ENCODE measurements at places on chromosomes 13 and 19. TPM values are rescaled to one million over a fixed set of nuclear protein-coding genes. Genes with fewer than 3 reads are reported as not detected.

Gene UPK1A
- total RNA-seq = 0.91 TPM

GRCh38 chr19:51462276-51462675, 4.0 kb upstream of the SIGLEC8 start:
- H3K4me1 ChIP-seq = no peaks in the 10 kb centered on the region
- no peak for DNase-seq
- H3K4me3 ChIP-seq = no peak overlapping the region
- no peaks in the 10 kb centered on the region for H3K36me3 ChIP-seq
- H3K27me3 ChIP-seq = no peaks in the 10 kb centered on the region

DNA sequence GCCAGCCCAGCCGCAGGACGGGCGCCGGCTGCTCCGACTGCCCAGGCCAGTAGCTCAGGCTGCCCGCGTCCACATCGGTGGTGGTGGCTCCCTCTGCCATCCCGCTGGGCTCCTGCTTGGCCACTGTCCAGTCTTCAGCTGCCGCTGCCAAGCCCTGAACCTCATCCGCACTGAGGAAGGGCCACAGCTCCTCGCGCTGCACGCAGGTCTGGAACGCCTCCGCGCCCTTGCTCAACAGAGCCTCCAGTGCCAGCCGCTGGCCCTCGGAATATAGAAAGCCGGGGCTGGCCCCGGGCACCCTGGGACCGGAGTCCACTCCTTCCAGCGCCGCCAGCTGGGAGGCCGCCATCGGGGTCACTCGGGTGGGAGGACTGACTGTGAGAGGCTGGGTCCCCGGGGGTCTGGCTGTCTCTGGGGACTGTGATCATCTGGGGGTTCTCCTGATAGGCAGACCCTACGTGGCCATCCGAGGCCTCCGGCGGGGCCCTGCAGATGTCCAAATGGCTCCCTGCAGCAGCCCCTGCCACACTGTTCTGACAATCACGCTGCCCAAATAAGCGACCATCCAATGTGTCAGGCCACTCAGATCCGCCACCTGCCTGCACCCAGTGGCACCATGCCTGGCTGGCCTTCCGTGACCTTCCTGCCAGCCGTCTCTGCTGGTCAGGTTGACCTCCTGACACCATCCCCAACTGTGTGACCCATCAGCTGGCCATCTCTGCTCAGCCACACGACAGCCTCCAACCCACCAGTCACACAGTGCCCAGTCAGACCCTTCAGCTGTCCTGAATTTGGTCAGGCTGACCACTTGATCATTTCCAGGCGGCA, 1.6 kb downstream of the FAM83E start:
- H3K4me3 ChIP-seq = no peak overlapping the region
- no peaks in the 10 kb centered on the region for H3K36me3 ChIP-seq
- no peak overlapping the region for H3K27ac ChIP-seq
- H3K4me1 ChIP-seq = peaks cover 9% of the 10 kb centered on the region

DNA sequence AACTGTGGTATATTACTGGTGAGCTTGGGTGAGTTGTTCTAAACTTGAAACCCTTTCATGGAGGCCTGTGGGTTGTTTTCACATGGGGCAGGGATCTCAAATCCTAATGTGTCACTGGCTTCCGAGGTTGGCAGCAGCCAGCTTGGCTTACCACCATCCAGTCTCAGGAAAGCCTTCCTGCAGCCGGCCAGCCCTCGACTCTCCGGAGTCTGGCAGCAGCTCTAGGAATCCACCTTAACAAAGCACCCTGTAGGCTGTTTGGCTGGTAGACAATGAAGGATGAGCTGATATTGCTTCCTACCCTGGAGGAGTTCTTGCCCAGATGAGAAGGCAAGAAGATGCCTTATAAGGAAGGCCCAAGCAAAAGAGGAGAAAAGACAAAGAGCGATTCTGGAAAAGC, 188.3 kb downstream of the KLF12 start:
- H3K27me3 ChIP-seq = no peaks in the 10 kb centered on the region
- no peaks in the 10 kb centered on the region for H3K4me1 ChIP-seq
- H3K4me3 ChIP-seq = no peak overlapping the region

Gene CEACAM20
- total RNA-seq = 2.9 TPM

GRCh38 chr19:4547303-4548237, 7.7 kb upstream of the LRG1 start:
- no peaks in the 10 kb centered on the region for H3K36me3 ChIP-seq
- H3K27me3 ChIP-seq = no peaks in the 10 kb centered on the region
- no peaks in the 10 kb centered on the region for H3K4me1 ChIP-seq
- no peak overlapping the region for H3K27ac ChIP-seq

DNA sequence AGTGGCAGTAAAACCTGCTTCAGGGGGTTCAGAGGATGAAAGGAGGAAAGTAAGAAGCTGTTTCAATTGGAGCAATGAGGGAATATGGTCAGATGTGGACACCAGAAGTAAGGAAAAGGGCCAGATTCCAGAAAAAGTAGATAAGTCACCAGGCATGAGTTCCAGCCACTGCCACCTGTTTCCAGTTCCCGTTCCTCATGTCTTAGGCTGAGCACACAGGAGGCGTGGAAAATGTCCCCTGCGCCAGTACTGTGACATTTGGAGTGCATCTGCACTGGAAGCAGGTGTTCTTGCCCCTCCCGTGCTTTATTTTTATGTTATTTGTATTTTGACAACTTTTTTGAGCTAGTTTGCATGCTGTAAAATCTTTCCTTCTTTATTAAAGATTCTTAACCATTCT, 25.3 kb downstream of the LMO7 start:
- no peak for DNase-seq
- H3K36me3 ChIP-seq = no peaks in the 10 kb centered on the region
- H3K4me3 ChIP-seq = no peak overlapping the region
- H3K27ac ChIP-seq = no peak overlapping the region
- no peaks in the 10 kb centered on the region for H3K27me3 ChIP-seq

- H3K27ac ChIP-seq = no peak overlapping the region
- H3K36me3 ChIP-seq = no peaks in the 10 kb centered on the region
- H3K4me3 ChIP-seq = no peak overlapping the region
- H3K27me3 ChIP-seq = no peaks in the 10 kb centered on the region
- DNase-seq = no peak
Measured at GRCh38 chr19:46180701-46181387, 32.8 kb downstream of the IGFL2 start.

DNA sequence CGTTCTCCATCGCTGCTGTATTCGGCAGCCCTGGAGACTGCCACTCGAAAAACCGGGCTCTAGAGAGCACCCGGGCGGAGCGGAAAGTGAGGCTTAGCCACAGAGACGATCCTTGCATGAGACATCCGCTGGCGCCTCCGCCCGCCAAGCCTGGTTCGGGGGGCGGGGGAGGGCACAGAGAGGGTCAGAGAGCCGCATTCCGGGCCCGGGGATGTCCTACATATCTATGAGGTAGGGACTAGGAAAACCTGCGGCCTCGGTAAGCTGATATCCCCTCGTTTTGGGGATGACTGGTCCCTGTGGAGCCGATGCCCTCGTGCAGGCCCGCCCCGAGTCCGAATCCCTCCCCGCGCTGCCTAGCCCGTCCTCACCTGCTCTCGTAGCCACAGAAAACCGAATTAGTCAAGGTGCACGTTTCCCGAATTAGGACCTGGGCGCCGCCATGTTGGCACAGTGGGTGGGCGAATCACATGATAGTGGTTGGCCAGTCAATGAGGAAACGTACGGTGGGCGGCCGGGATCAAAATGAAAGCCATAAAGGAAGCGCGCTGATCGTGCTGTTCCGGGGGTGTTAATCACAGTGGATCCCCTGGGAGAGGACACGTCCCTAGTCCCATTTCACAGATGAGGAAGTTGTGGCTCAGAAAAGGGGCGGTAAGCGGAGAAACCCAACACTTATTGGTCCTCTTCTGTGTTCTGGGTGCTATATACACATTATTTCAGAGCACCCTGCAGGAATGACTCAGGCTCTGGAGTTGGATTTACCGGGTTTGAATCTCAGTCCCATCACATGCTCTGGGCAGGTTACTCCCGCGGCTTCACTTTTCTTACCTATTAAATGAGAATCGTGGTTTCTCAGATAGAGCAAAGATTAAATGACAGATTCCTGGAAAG, at the start of gene TRMT1:
TSS of gene TRMT1 (minus strand) at position 459 of the 894 bp plus-strand sequence. CDS start at position 118, 341 bp downstream.
- H3K27ac ChIP-seq = peak within 1 kb of the TSS; percentile 61
- peak; percentile 92 for DNase-seq
- no peaks in the 10 kb centered on the region for H3K27me3 ChIP-seq

Gene MCF2L
- total RNA-seq = 88.4 TPM

DNA sequence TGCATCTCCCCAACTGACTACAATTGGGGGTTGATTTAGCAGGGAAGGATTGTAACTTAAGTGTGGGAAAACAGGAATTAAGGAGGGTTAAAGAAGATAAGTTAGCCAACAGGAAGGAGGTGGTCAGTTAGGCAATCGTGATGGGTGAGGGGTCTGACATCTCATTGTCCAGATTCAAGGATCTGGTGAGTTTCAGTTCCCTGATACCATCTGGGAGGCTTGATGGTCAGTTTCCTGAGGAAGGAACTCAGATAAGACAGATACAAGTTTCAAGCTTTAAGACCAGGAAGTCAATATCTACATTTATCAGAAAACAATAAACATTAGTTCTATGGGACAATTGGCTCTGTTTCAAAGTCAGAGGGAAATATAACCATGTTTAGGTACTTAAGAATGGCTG, 601.8 kb downstream of the SLITRK6 start:
- no peaks in the 10 kb centered on the region for H3K36me3 ChIP-seq
- no peak for DNase-seq
- no peaks in the 10 kb centered on the region for H3K4me1 ChIP-seq
- H3K4me3 ChIP-seq = no peak overlapping the region

GRCh38 chr19:38251564-38252051, 4.6 kb downstream of the PPP1R14A start:
- no peaks in the 10 kb centered on the region for H3K27me3 ChIP-seq
- H3K4me3 ChIP-seq = peak overlapping the region; percentile 23
- peak; percentile 57 for DNase-seq
- H3K27ac ChIP-seq = peak overlapping the region; percentile 92
- H3K36me3 ChIP-seq = no peaks in the 10 kb centered on the region

Gene SHANK1
- not detected for total RNA-seq

Gene SIGLECL1
- total RNA-seq = not detected

Gene OR7C1
- not detected for total RNA-seq

Gene IRGC
- total RNA-seq = not detected

DNA sequence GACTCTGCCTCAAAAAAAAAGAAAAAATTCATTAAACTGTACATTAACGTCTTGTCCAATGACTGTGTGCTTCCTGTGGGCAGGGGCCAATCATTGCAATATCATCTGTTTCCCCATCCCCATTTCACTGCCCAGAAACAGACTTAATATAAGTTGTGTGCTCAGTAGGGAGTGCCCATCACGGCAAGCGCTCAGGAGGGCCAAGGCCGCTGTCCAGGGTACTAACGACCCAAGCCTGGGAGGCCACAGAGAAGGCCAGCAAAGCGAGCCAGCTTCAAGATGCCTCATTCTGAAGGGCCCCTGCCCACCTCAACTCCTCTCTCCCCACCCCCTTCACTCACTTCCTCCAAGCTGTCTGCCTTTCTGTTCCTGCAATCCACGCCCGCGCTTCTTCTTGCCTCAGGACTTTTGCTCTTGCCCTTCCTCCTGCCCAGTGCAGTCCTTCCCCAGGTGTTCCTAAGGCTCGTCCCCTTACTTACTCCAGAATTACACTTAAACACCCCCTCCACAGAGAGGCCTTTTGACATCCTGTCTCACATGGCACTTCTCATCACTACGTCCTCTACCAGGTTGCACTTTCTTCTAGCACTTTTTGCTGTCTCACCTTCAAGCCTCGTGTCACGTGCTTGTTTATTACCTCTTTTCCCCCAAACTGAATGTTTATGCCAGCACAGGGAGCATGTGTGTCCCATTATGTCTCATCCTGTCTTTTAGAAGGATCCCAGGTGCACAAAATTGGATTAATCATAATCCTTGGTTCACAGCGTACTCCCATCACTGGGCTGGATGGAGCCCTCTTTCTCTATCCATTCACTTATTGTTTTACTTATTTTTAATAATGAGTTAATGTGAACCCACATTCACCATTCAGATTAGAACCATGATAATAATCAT, 11.3 kb upstream of the POU2F2 start:
- no peaks in the 10 kb centered on the region for H3K27me3 ChIP-seq
- no peaks in the 10 kb centered on the region for H3K36me3 ChIP-seq
- H3K4me1 ChIP-seq = no peaks in the 10 kb centered on the region
- H3K4me3 ChIP-seq = no peak overlapping the region

- peak; percentile 80 for DNase-seq
- H3K36me3 ChIP-seq = no peaks in the 10 kb centered on the region
- H3K4me1 ChIP-seq = no peaks in the 10 kb centered on the region
- no peaks in the 10 kb centered on the region for H3K27me3 ChIP-seq
Measured at GRCh38 chr19:18419195-18419698, at the start of gene SSBP4. SSBP4 (plus strand) TSS chr19:18419398; CDS start chr19:18419649, 251 bp downstream.

DNA sequence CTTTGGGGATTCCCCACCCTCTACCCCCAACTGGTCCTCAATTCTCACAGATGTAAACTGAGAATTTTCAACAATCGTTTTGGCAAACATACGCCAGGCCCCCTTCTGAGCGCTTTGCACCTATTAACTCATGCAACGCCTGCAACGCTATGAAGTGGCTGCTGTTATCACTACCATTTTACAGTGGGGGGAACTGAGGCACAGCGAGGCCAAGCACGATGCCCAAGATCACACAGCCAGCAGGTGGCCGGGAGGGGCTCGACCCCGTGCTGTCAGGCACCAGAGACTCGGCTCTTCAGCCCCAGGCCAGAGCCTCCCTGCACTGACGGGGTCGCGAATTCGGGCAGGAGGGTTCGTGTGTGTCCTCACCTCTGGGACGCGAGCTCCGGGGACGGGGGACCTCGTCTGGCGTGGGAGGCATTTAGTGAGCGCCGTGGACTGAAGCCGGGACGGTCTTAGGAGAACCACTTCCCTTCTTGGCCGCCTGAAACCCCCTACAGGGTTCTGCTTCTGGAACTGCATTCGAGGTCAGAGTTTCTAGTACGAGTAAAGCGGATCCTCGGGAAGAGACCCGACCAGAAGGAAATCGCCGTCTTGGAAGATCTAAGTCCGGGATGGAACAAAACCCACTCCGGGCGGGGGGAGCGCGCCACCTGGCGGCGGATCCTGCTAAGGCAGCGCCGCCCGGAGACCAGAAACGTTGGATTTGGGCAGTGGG, 21.0 kb downstream of the ZNF114 start:
- H3K36me3 ChIP-seq = no peaks in the 10 kb centered on the region
- H3K27me3 ChIP-seq = no peaks in the 10 kb centered on the region

DNA sequence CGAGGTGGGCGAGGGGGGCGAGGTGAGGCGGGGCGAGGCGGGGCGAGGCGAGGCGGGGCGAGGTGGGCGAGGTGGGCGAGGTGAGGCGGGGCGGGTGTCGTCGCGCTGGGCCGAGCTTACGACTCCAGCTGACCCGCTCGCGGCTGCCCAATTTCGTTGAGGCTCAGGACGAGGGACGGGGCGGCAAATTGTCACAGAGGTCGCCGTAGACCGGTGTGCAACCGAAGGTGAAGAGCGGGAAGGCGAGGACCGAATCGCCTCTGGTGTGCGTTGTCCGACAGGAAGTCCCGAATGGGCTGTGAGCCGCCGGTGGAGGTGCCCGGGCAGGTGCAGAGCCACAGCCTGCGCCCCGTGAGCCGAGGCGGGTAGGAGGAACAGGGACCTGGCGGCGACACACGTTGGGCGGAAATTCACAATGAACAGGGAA, at the start of gene LACC1:
TSS of gene LACC1 (plus strand) at position 150 of the 427 bp plus-strand sequence. CDS start 1,082 bp downstream, outside the sequence.
- no peaks in the 10 kb centered on the region for H3K27me3 ChIP-seq
- no peaks in the 10 kb centered on the region for H3K4me1 ChIP-seq
- H3K27ac ChIP-seq = peak within 1 kb of the TSS; percentile 95
- H3K4me3 ChIP-seq = peak within 1 kb of the TSS; percentile 76

- no peaks in the 10 kb centered on the region for H3K4me1 ChIP-seq
- DNase-seq = no peak
- H3K27me3 ChIP-seq = no peaks in the 10 kb centered on the region
- H3K4me3 ChIP-seq = no peak overlapping the region
- H3K36me3 ChIP-seq = no peaks in the 10 kb centered on the region
Measured at GRCh38 chr19:4009990-4010807, 2.7 kb downstream of the PIAS4 start.

- H3K4me1 ChIP-seq = no peaks in the 10 kb centered on the region
- H3K27me3 ChIP-seq = no peaks in the 10 kb centered on the region
- no peak overlapping the region for H3K27ac ChIP-seq
- no peaks in the 10 kb centered on the region for H3K36me3 ChIP-seq
Measured at GRCh38 chr19:42378225-42379215, 11.6 kb downstream of the CNFN start.
